ENCODE measurements at places on chromosomes 1 and 21.

DNA sequence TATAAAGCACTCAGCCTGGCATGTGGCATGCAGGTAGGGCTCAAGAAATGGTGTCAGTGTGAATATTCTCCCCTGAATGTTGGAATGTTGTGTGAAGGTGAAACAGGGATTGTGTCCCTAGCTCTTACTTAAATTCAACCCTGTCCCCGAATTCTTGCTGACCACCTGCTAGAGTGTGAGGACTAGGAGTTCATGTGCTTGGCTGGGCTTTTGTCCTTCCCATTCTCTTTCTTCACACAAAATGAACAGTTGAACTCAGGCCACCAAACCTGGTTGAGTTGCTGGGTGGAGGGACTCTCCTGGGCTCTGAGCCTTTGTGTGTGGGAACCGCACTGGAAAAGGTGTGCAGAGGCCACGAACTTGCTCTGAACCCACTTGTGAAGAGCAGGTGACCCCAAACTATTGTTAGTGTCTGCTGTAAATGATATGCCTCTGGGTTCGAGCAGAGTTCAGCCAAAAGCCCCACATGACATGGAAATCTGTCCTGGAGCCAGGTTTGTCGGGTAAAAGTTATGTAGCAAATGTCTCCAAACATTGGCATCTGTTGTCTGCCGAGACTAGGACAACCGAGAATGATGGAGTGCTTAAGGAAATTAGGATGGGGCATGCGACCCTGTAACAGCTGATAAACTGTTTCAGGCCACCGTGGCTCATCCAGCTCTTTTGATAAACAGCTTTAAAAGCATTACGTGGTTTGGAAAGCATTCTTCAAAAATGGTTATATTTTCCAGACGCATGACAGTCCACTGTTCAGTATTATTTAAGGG, 144.2 kb downstream of the DHRS3 start:
- no peak for DNase-seq

GRCh38 chr1:43586136-43586731, 55.6 kb downstream of the PTPRF start:
- no peak for DNase-seq

GRCh38 chr1:240101737-240102136, 10.1 kb downstream of the FMN2 start:
- DNase-seq, result no peak

- DNase-seq, result no peak
Measured at GRCh38 chr1:93771843-93772242, 90.2 kb upstream of the BCAR3 start.

DNA sequence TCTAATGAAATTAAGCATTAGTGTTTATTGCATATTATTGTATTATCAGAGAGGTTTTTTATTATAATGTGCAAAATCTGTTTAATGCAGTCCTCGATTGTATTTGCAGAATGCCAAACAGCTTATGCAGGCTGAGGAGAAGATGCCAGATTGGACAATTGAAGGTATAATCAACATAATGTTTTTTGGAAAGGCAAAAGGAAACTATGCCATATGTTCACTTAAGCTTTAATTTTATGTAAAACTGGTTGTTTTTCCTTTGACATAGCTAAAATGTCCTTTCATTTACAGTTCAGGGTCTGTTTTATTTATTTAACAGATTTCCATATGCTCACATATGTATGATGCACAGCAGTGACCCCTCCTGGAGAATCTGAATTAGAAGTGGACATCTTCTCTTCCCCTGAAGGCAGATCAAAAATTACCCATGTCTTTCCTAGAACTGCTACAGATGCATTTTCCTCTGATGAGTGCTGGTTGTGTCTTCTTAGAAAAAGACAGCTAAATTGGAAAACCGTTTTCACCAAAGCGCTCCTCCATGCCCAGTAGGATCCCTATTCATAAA, 143.5 kb upstream of the USH2A start:
- peak; percentile 35 for DNase-seq

GRCh38 chr1:28437924-28438699, 67.7 kb upstream of the RCC1 start:
- DNase-seq, result peak; percentile 99

DNA sequence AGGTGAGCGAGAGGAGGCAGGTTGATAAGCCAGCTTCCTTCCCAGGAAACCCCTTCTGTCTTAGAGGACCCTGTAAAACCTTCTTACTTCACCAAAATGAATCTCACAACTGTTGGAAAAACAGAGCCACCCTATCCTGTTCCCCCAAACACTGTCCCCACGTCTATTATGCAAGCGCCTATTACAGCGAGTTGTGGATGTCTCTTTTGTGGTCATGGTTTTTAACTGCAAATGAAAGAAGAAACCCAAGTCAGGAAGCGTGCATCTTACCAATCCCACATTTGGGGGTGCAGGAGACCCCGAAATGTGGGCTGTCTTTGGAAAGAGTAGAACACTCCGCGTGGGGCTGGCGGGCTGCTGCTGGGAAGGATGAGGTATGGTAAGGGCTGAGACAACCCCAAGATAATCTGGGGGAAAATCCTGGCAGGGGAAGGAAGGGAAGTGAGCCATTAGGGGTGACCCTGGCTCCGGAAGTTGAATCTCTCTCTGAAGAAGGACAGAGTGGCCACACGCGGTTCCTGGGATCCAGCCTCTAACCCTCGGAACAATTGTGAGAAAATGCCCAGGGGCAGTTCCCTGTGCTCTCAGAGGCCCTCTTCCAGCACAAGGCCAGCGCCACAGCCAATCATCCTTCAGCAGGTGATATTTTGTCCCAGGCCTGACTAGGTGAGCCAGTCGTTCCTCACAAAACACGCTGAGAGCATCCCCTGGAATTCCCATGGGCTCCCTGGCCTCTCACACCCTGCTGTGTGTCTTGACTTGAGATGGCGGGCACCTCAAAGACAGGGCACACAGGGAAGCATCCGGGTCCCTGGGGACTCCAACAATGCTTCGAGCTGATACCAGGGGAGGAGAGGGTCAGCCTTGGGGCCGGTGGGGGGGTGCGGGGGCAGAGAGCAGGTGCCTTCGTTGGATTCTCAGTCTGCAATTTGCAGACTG, 168.5 kb upstream of the IRF2BP2 start:
- DNase-seq, result no peak

DNA sequence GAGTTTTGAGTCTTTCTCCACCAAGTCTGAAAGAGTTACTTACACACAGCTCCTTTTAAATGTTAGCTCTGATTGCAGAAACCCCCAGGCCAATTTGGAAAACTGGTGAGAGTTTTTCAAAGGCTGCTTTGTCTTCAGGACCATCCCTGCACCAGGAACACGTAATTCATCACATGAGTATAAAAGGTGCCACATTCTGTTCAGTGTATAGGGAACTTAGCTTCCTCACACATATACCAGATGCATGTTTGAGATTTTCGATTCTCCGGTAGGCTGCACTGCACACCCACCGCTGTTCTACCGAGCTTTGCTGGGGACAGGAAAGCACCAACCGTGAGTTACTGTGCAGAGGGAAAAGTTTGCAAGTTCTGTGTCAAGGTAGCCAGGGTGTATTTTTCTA, 28.3 kb upstream of the KCNK2 start:
- DNase-seq, result no peak

DNA sequence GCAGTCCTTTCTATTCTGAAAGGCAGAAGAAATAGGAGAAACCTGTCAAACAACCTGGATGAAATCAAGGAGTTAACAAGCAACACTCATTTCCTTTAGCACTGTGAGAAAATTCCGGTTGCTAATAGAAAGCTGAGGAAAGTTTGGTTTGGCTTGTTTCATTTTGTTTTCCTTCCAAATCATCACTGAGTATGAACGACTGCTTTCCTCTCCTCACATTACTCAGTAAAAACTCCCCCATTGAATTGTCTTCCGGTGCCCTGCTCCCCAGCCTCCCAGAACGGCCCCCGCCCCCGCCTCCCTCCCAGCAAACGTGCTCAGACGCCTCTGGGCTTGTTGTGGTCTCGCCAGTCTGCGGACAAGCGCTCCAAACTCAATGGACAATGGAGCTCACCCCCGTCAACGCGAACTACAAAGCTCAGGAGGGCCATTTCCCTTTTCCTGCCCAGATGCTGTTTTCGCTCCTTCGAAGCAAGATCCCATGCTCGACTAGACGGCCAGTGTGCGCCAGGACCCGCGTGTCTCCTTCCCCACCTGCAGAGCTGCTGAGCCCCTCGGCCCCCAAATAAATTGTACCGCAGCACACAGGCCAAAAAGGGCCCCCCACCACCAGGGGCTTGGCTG, 747 bp downstream of the STX6 start:
- peak; percentile 76 for DNase-seq

GRCh38 chr1:169130683-169131082, 24.2 kb downstream of the ATP1B1 start:
- no peak for DNase-seq

GRCh38 chr1:200874694-200875093, 1.9 kb downstream of the GPR25 start:
- no peak for DNase-seq

DNA sequence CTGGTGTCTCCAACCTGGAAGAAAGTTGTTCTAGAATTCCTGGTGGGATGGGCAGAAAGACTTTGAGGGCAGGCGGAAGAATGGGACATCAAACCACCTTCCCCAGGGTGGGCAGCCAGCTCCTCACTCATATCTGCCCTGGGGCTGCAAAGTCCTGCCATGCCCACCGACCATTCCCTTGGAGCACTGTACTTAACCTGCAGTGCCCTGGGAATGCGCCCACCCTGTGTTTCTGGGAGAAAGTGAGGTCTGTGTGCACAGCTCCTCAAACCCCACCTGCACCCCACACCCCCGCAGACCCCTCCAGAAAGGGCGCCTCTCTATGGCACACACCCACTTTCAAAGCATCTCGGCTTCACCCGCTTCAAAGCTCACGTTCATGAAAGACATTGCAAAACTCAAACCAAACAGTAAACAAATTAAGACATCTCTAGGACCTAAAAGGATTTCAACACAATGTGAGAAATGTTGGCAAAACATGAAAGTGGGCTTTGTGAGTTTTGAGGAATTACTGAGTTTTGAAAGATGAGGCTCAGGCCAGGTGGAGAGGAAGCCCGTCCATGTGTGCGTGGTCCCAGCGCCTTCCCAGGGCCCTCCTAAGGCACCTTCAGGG, 25.1 kb downstream of the KRTAP10-1 start:
- no peak for DNase-seq
